ENCODE measurements at places on chromosomes 3 and 15.

DNA sequence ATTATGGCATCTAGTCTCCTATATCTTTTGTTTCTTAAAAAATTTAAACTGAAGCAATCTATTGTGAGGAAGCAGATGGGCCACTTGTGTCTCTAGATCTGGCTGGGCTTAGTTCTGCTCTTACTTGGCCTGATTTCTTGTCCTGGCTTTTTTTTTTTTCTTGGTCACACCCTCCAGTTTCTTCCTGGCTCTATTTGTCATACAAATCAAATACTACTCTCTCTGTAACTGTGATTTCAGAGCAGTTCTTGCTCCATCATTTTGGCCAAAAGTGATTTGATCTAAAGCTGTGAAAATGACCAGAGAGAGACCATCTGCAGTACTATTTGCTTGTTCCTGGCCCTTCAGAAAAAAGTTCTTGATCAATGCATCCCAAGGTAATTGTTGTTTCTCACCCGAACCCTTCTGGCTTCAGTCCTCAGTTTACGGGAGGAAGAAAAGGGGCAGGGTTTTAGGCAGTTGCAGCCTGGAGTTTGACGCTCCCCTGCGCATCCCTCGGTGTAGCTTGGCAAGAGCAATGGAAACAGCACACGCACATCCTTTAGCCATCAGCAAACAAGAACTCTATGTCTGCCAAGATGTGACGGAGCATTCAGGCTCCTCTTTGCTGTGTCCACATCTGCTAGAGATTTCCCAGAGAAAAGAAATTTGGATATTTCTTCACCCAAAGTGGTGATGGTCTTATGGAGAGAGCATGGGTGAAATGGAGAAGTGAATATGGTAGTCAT is 31.6 kb downstream of the CHST2 start:
- no peak for DNase-seq

DNA sequence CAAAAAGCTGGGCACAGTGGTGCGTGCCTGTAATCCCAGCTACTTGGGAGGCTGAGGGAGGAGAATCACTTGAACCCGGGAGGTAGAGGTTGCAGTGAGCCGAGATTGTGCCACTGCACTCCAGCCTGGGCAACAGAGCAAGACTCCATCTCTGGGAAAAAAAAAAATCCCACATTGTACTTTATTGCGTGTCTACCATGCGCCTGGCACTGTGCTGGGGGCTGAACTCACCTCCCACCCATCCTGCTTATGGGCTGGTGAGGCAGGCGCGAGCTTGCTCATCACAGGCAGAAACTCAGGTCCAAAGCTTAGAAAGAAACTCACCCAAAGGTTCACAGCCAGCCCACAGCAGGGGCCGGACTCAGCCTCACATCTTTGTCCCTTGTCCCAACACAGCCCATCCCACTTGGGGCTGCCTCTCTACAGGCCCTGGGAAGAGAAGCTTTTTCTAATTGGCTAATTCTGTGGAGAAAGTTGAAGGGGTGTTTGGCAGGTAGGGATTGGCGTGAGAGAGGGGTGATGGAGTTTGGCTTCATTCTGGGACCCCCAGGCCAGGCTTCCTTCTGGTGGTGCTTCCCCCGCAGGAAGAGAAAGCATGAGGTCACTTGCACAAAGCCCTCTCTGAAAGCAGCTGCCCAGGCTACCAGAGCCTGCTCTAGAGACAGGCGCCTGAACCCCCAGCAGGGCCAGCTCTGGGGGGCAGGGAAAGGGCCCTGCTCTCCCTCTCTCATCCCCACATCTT is 122.6 kb upstream of the SMAD3 start:
- DNase-seq: no peak

DNA sequence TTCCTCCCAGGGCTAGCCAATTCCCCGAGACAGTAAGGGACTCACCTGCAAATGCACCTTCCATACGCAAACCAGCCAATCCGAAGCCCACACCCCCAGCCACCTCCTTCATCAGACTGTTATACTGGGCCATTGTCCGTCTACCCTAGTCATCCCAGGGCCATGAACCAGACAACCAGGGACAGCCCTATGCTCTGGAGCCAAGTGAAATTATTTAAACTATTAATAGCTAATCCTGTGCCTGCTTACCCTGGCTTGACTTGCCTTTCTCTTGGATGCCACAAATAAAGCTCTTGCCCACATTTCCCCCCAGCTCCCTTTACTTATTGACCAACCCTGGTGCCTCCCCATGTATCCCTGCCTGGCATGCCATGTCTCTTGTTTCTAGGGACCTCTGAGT is 4.0 kb upstream of the CHRNB4 start:
- DNase-seq: no peak

DNA sequence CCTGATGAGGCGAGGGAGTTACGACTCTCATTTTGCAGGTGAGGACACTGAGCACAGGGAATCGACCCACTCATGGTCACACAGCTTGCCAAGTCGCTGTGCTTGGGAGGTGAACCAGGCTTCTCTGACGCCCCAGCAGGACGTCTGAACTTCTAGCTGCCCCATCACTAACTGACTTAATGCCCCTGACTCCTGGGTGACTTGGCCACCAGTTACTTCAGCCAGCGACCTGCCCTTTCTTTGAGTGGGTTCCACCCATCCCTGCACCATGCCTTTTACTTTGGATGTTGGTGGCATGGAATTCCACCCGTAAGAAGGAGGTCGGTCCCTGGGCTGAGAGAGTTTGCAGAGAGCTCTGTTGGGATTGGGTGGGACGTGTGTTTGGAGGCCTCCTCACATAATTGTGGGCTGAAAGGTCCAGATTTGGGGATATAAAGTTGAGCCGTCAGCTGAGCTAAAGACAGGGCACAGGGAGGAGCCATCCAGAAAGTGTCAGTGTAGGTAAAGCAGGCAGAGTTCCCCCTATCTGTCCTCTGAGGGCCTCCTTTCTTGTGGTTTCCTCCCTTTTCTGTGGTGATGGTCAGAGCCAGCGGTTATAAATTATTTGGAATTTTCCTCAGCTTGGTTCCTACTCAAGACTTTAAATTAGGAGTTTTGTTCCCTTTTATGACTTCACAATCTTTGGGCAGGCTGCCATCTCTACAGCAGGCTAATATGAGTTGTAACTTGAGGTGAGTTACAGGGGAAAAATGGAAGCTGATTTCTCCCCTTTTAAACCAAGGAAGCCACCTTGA is 55.0 kb downstream of the FLNB start:
- no peak for DNase-seq

- DNase-seq: no peak
Measured at GRCh38 chr3:122443090-122443489, 27.2 kb upstream of the WDR5B start.

Data from T-helper 22 cell (primary cell).